Activated CD8-positive, alpha-beta memory T cell treated with anti-CD3 and anti-CD28 coated beads, Interleukin-2, amount 10 ng/mL, durations not matched to agents 7 days and 5 days (primary cell): ENCODE measurements at places on chromosomes 6 and 20. TPM values are rescaled to one million over a fixed set of nuclear protein-coding genes. Genes with fewer than 3 reads are reported as not detected.

The SYCP2L gene
- 0.37 TPM for total RNA-seq

The PCIF1 gene
- total RNA-seq: 41.6 TPM

The HSPA12B gene
- total RNA-seq: not detected

The HLA-C gene
- 1,097 TPM for total RNA-seq

The IL17A gene
- not detected for total RNA-seq

The NOTCH4 gene
- 0.88 TPM for total RNA-seq

The CST1 gene
- total RNA-seq: not detected

The CDH26 gene
- 1.5 TPM for total RNA-seq

DNA sequence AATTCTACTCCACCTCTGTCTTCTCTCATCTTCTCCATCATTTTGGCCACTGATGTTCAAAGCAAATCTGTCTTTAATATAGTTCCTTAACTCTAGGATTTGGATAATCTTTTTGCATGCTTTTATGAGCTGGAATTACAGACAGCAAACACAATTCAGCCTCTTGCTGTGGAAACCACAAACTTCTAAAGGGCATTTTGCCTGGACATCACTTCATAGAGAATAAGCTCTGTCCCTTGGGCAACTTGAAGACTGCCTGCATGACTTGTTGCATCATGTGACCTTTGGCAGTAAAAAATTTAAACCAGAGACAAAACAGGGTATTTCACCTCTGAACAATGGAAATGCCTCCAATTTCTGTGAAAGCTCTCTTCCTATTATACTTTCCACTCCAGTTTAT is 74.1 kb upstream of the HDDC2 start:
- DNase-seq: no peak
- peaks cover 40% of the 10 kb centered on the region for H3K27me3 ChIP-seq
- H3K36me3 ChIP-seq: no peaks in the 10 kb centered on the region
- no peaks in the 10 kb centered on the region for H3K4me1 ChIP-seq

- H3K36me3 ChIP-seq: no peaks in the 10 kb centered on the region
- DNase-seq: no peak
- H3K4me3 ChIP-seq: no peak overlapping the region
- no peaks in the 10 kb centered on the region for H3K4me1 ChIP-seq
- H3K27ac ChIP-seq: no peak overlapping the region
These were observed 11.4 kb downstream of the MC3R start for GRCh38 chr20:56259948-56260347.

DNA sequence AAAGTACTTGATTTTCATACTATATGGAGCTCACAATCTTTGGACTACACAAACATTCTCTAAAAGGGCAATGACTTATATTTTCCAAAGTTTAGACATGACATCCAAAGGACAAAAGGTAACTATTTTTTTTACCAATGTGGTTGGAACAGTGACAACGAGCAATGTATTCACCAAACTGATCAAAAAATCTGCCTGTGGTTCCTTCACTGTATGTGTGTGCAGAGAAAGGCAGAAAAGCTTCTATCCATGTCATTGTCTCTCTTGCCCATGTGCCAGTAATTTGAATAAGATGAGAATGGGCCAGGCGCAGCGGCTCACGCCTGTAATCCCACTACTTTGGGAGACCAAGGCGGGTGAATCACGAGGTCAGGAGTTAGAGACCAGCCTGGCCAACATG is 25.5 kb downstream of the MCUR1 start:
- H3K27me3 ChIP-seq: no peaks in the 10 kb centered on the region
- H3K4me1 ChIP-seq: peaks cover 21% of the 10 kb centered on the region
- peaks cover 19% of the 10 kb centered on the region for H3K36me3 ChIP-seq

DNA sequence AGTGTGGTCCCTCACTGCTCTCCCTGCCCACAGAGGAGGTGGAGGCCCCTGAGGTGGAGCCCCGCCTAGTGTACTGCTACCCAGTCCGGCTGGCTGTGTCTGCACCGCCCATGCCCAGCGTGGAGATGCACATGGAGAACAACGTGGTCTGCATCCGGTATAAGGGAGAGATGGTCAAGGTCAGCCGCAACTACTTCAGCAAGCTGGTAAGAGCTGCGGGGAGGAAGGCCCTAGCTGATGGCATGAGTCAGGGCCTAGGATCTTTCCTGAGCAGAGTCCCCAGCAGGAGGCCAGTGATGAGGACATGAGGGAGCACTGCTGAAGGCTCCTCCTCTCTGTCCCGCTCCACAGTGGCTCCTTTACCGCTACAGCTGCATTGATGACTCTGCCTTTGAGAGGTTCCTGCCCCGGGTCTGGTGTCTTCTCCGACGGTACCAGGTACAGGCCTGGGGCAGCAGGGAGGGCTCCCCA is 11.2 kb downstream of the PCIF1 start:
- no peak for DNase-seq
- peaks cover 45% of the 10 kb centered on the region for H3K36me3 ChIP-seq
- H3K27me3 ChIP-seq: no peaks in the 10 kb centered on the region
- H3K27ac ChIP-seq: peak overlapping the region; percentile 83
- no peak overlapping the region for H3K4me3 ChIP-seq

- no peak overlapping the region for H3K4me3 ChIP-seq
- H3K4me1 ChIP-seq: peaks cover 17% of the 10 kb centered on the region
- peak; percentile 8 for DNase-seq
- peaks cover 43% of the 10 kb centered on the region for H3K27me3 ChIP-seq
- H3K36me3 ChIP-seq: no peaks in the 10 kb centered on the region
These were observed 1.9 kb downstream of the TMEM239 start for GRCh38 chr20:2817891-2818595.

DNA sequence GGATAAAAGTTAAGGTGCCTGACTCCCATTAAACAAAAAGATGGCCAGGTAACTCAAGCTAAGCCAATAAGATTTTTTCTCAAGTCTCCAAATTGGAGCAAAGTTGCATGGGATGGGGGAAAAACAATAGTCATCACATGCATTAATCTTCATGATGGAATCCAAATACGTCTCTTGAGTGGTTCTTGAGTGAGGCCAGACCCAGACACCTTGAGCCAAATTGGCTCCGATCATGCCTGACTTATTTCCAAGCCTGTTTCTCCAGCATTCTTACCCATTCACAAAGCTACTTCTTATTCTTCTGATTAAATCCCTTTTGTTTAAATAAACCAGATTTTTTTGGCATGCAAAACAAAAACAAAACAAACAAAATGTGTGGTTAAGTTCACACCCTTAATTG is 420.3 kb upstream of the NRSN1 start:
- no peak overlapping the region for H3K4me3 ChIP-seq
- no peak overlapping the region for H3K27ac ChIP-seq
- no peaks in the 10 kb centered on the region for H3K27me3 ChIP-seq
- no peaks in the 10 kb centered on the region for H3K36me3 ChIP-seq

GRCh38 chr6:92271091-92271490 is 1148.3 kb downstream of the EPHA7 start:
- no peak overlapping the region for H3K4me3 ChIP-seq
- no peak overlapping the region for H3K27ac ChIP-seq
- no peaks in the 10 kb centered on the region for H3K4me1 ChIP-seq
- H3K36me3 ChIP-seq: no peaks in the 10 kb centered on the region

GRCh38 chr20:8234580-8234979 is 102.5 kb downstream of the PLCB1 start:
- no peaks in the 10 kb centered on the region for H3K4me1 ChIP-seq
- no peak overlapping the region for H3K4me3 ChIP-seq
- no peaks in the 10 kb centered on the region for H3K27me3 ChIP-seq
- H3K36me3 ChIP-seq: no peaks in the 10 kb centered on the region
- DNase-seq: no peak

DNA sequence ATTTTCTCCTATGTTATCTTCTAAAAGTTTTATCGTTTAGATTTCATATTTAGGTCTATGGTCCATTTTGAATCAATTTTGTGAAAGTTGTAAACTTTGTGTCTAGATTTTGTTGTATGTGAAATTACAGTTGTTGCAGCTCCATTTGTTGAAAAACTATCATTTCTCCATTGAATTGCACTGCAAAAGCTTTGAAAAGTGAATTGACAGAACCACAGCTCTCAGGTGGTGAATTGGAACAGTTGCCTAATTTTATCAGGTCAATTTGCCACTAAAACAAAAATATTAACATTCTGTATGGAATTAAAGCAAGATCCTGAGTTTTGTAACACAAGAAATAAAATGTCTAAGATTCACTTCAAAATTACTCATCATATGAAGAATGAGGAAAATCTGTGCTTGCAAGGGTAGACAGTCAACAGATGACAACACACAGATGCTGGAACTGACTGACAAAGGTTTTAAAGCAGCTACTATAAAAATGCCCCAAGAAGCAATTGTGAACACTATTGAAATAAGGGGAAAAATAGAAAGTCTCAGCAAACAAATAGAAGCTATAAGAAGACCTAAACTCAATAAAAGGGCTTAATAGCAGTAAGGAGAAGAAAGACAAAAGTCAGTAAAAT is 346.7 kb downstream of the PAX1 start:
- no peaks in the 10 kb centered on the region for H3K36me3 ChIP-seq
- no peaks in the 10 kb centered on the region for H3K4me1 ChIP-seq
- no peak for DNase-seq
- H3K27me3 ChIP-seq: no peaks in the 10 kb centered on the region
- no peak overlapping the region for H3K4me3 ChIP-seq

GRCh38 chr6:158564243-158565121 is 4.6 kb downstream of the TMEM181 start:
- peaks cover 78% of the 10 kb centered on the region for H3K4me1 ChIP-seq
- H3K27ac ChIP-seq: peak overlapping the region; percentile 83
- peak; percentile 84 for DNase-seq
- H3K27me3 ChIP-seq: no peaks in the 10 kb centered on the region
- H3K36me3 ChIP-seq: peaks cover 9% of the 10 kb centered on the region

- no peak for DNase-seq
- H3K27ac ChIP-seq: no peak overlapping the region
- H3K4me1 ChIP-seq: no peaks in the 10 kb centered on the region
- H3K36me3 ChIP-seq: peaks cover 20% of the 10 kb centered on the region
- H3K27me3 ChIP-seq: no peaks in the 10 kb centered on the region
- H3K4me3 ChIP-seq: no peak overlapping the region
These were observed 481.9 kb downstream of the UTRN start for GRCh38 chr6:144767051-144767450.

GRCh38 chr6:56349194-56349593 is 101.8 kb upstream of the COL21A1 start:
- H3K4me1 ChIP-seq: no peaks in the 10 kb centered on the region
- no peak overlapping the region for H3K4me3 ChIP-seq
- DNase-seq: no peak
- H3K36me3 ChIP-seq: no peaks in the 10 kb centered on the region

DNA sequence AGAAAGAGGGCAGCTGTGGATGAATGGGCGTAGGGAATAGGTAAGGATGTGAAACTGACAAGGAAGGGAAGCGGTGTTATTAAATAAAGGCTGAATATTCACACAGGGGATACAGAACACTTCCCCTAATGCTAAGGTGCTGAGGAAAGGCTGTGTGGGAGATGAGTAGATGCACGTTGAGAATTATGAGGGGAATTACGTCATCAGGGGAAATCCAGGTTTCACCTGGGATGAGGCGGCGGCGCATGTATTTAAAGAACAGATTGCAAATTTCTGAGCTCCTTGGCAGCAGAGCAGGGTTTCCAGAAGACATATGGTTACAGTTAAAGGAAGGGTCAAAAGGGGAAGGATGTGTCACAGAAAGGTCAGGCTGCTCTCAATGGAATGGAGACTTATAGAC is 28.7 kb upstream of the EDN1 start:
- no peak overlapping the region for H3K4me3 ChIP-seq
- peaks cover 16% of the 10 kb centered on the region for H3K27me3 ChIP-seq
- H3K36me3 ChIP-seq: no peaks in the 10 kb centered on the region
- DNase-seq: no peak

- no peaks in the 10 kb centered on the region for H3K27me3 ChIP-seq
- no peak overlapping the region for H3K4me3 ChIP-seq
- H3K27ac ChIP-seq: no peak overlapping the region
- no peaks in the 10 kb centered on the region for H3K36me3 ChIP-seq
These were observed 180.5 kb downstream of the COL12A1 start for GRCh38 chr6:75025371-75025770.

DNA sequence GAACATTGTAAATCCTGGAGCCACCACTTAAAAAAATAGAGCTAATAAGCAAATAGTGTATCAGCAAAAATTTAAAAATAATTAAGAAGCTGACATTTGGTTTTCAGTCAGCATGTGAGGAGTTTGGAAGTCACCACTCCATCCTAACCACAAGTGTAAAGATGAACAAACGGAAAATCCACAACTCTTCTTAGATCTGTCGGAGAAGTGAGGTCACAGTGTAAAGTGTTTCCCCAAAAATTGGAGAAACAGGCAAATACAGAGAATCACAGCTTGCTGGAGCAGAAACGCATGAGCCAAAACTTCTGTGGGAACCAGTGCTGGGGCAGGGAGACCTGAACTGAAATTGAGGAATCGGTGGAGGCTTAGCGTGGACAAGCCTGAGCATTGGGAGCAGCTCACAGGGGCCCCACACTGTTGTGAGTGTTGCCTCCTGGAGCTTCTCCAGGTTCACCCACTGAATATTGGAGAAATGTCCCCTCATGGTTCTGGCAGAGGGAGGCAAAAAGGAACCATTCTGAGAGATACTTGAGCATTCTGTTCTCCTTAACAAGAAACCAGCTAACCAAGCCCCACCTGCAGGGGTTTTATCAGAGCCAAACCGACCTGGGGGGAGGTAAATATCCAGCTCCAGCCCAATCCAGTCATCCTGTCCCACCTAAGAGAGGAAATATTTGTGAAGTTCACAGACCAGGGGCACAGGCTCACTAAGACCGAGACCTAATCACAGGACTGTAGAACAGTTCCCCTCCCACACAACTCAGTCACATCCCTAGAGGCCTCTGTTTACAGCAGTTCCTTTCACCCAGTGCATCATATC is 192.0 kb downstream of the ERMARD start:
- H3K27me3 ChIP-seq: peaks cover 45% of the 10 kb centered on the region
- peaks cover 11% of the 10 kb centered on the region for H3K4me1 ChIP-seq
- peaks cover 3% of the 10 kb centered on the region for H3K36me3 ChIP-seq
- DNase-seq: no peak

GRCh38 chr6:169618526-169619490 is 83.0 kb downstream of the WDR27 start:
- no peak overlapping the region for H3K4me3 ChIP-seq
- no peaks in the 10 kb centered on the region for H3K27me3 ChIP-seq
- no peak overlapping the region for H3K27ac ChIP-seq
- no peaks in the 10 kb centered on the region for H3K4me1 ChIP-seq
- DNase-seq: no peak

DNA sequence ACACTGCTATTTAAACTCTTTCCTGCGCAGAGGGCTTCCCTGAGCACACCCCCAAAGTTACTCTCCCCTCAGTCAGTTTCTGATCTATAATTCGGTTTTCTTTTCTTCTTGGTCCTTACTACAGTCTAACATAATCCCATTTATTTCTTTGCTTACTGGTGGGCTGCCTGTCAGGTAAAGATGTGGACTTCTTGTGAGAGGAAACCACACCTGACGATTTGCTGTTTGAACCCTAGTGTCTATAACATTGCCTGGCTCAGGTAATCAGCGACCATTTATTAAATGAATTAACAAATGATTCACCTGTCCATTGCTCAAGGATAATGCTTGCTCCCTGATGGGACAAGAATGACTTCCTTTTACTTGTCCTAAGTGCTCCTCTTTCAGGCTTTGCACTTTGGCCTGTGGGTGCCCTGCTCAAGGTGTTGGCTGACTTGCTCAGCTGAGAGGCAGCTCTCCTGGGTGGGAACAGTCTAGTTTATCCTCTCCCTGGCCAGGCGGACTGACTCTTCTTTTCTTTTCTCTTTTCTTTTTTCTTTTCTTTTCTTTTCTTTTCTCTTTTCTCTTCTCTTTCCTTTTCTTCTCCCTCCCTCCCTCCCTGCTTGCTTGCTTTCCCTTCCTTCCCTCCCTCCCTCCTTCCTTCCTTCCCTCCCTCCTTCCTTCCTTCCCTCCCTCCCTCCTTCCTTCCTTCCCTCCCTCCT is 233.1 kb downstream of the BCAS1 start:
- peaks cover 23% of the 10 kb centered on the region for H3K36me3 ChIP-seq
- H3K27ac ChIP-seq: peak overlapping the region; percentile 86
- no peak for DNase-seq
- H3K4me3 ChIP-seq: no peak overlapping the region
- no peaks in the 10 kb centered on the region for H3K27me3 ChIP-seq
- H3K4me1 ChIP-seq: peaks cover 70% of the 10 kb centered on the region
